ENCODE measurements at places on chromosomes 4 and X. TPM values are rescaled to one million over a fixed set of nuclear protein-coding genes. Genes with fewer than 3 reads are reported as not detected.

Gene EXOC1L
- total RNA-seq, result not detected

Gene PDGFC
- total RNA-seq, result 29.5 TPM

Gene RAB39B
- 12.3 TPM for total RNA-seq

Gene CXorf49
- total RNA-seq, result not detected

Gene ADGRG4
- total RNA-seq, result not detected

Gene TRIML2
- not detected for total RNA-seq

Gene NPY5R
- 1.4 TPM for total RNA-seq

Gene SPANXA1
- not detected for total RNA-seq

Gene FAM13A
- 84.9 TPM for total RNA-seq

Gene PRMT9
- 26.4 TPM for total RNA-seq

Gene SUPT20HL1
- not detected for total RNA-seq

Measured in camera-type eye (tissue), 1 donor.